ENCODE measurements at places on chromosomes 2 and 18.

DNA sequence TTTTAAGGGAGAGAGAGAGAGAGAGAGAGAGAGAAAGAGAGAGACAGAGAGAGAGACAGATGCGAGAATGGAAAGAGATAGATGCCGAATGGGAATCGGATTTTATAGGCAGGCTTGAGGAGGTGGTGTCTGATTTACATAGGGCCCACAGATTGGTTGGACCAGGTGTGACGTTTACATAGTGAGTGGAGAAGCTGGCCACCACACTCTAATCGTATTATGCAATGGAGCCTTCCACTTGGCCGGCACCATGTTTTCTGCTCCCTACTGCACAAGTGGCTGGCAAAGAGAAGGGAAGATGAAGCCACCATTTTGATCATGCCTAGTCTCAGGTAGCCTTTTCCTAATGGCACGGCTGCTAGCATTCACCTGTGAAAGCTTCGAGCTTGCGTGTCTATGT is 33.9 kb downstream of the CD8B2 start:
- no peak for DNase-seq

DNA sequence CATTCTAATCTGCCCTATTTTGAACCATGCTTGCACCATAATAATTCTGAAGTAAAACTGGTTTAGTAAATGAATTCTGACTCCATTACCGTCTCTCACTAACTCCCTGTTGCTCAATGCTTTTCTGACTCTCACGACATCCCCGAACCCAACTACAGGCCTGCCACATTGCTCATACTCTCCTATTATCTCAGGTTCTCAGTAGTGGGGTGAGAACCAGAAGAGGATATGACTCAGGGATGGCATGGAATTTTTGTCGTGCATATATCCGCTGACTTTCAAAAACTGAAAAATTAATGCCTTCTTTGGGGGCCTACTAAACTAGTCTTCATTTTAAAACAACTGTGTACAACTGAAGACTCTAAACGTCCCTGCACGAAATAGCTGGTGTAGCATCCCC is 34.3 kb downstream of the NETO1 start:
- DNase-seq = no peak

DNA sequence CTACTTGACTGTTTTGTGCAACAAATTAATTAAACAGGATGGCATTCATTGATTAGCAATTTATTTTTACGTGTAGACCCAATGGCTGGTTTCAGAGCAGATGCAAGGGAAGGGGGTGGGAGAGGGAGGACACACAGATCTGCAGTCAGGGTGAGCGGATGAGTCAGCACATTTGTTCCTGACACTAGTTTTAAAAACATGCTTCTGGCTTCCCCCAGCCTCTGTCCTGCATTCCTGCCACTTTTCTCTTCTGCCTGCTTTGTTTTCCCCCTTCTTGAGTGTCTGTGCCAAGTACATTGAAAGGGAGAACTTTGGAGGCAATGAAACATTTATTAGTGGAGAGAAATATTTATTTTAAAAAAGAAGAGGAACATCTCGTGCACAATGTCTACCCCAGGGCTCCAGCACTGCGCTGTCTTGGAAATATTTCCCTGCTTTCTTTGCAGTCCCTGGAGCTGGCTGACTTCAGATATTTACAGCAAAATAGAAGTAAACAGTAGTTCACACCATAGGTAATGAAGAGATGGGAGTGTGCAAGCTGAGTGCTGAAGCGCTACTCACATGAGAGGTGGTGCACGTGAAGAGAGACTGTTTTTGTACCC is 52.2 kb downstream of the NRP2 start:
- DNase-seq = no peak

GRCh38 chr2:239534581-239535412 is 134.0 kb upstream of the HDAC4 start:
- DNase-seq = no peak

GRCh38 chr2:105969552-105969951 is 224.5 kb downstream of the UXS1 start:
- DNase-seq = no peak

GRCh38 chr2:100407073-100407472 is 10.4 kb downstream of the CHST10 start:
- no peak for DNase-seq

GRCh38 chr2:48471048-48471474 is 58.9 kb upstream of the STON1 start:
- no peak for DNase-seq

DNA sequence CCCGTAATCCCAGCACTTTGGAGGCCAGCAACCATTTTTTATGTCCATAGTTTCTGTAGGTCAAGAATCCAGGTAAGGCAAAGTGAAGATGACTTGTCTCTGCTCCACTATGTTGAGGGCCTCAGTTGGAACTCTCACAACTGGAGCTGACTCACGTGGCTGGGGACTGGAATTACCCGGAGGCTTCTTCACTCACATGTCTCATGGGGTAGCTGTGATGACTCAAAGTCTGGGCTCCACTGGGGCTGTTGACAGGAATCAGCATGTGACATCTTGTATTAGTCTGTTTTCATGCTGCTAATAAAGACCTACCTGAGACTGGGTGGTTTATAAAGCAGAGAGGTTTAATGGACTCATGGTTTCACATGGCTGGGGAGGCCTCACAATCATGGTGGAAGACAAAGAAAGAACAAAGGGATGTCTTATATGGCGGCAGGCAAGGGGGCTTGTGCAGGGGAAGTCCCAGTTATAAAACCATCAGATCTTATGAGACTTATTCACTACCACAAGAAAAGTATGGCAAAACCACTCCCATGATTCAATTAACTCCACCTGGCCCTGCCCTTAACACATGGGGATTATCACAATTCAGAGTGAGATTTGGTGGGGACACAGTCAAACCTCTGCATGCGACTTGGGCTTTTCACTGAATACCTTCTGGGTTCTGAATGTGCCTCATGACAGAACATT is 7.8 kb upstream of the PPP1R1C start:
- DNase-seq = no peak

DNA sequence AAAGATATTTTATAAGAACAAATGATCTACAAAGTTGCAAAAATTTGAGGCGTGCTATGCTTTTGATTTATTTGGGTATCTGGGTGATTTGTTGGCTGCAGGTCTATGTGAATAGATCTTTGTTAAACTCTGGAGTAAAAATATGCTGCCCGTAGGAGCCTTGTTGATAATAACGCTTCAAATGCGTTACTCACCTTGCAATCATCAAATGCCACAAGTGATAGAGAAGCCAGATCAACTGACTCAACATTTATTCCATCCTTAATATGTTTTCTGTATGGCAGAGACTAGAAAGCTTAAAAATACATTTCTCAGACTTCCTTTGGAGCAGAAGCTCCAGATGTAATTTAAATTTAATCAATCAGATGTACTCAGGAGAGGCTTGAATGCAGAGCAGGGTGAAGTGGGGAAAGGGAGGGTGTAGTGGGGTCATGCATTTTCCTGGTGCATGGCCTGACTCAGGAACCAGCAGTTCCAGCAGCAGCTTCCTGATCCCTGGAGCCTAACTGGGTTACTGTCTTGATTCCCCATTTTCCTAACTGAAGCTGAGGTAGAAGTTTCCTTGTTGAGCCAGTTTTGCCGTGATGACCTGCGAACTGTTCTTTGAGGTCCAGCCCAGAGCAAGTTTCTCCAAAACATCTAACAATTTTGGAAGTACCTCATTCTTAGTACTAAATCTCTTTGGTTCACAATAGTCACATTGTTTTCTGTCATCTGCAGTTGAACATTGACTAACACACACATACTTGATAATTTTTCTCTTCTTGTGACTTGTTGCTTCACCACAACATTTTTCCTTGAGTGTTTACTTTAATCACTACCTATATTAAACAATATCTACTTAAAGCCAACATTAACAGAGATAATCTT is 284.7 kb upstream of the CWC22 start:
- DNase-seq = no peak

DNA sequence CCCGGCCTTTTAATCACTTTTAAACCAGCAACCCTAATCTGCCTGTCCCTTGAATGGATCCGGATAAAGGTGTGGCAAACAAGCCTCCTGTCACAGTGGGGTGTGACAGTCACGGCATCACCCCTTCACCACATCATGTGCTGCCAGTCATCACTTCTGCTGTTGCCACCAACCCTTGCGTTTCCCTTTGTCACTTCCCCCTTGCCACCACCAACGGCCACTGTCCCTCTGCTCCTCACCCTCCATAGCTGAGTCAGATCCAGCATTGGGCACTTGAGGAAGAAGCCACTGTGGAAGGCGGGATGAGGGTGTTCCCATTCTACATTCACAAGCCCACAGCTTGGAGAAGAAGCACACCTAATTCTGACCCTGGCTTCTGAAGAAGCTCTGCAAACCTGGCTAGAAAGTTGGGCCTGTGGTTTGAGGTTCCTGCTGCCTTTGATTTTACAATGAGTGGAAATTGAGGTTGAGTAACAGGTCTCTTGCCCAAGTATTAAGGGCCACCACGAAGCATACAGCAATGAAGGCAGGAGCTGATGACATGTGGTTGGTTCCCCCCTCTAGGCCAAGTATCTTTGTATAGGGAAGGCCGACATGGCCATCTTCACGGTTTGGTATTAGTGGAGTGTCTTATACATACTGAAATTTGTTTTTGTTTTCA is 22.9 kb upstream of the DARS1 start:
- peak; percentile 15 for DNase-seq

- no peak for DNase-seq
Observed at GRCh38 chr2:25492726-25493125, 151.0 kb upstream of the DNMT3A start.

DNA sequence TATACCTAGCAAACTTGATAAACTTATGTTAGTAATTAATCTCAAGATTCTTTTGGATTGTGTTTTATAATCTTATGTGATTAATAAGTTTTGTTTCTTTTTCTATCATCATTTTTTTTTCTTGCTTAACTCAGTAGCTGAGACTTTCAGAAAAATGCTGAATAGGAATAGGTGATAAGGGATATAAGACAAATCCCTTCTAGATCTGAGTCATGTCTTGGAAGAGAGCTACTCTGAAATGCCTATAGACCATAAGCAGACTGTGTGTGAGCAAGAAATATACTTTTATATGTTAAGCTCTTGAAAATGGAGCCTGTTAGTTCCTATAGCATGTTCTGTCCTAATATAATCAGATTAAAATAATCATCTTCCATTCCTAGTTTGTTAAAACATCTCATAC is 29.6 kb downstream of the CYBRD1 start:
- no peak for DNase-seq

Data from stimulated activated CD8-positive, alpha-beta memory T cell treated with anti-CD3 and anti-CD28 coated beads, Interleukin-4, amount 100 ng/mL, for 1 hour (primary cell).